ENCODE measurements at places on chromosomes 7 and 10.

DNA sequence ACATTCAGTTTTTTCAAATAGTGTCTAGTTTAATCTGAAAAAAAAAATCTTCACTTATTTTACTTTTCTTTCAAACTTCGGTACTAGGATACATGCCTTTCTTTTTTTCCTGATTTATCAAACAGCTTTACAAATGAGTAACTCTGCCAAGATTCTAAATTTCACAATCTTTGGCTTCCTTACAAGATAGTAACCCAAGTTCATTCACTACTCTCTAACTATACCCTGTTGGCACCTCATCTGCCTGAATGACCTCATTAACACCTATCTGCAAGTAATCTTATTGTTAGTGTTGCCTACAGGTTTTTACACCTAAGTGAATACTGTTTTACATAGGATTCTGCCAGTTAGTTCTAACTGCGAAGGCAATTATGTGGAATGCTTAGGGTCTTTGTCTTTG is 159.8 kb downstream of the FOXP2 start:
- no peak for DNase-seq

- no peak for DNase-seq
These were observed 563.3 kb downstream of the NRG3 start for GRCh38 chr10:82438277-82438676.

DNA sequence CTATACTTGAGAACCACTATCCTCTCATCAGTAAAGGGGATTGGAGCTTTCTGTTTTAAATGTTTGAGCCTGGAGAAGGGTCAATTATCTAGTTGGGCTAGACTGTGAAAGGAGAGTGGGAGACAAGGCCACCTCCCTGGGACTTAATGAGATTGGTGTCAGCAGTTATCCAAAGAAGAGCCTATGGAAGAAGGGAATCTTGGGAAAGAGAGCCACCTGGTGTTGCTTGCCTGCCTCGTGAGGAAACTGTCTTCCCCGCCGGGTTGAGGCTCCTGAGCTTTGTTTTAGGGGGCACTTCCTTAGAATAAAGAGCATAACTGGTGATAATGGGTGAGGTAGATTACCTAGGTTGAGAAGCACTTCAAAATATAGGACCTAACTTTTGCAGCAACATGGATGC is 32.0 kb upstream of the ABCB4 start:
- DNase-seq, result no peak

DNA sequence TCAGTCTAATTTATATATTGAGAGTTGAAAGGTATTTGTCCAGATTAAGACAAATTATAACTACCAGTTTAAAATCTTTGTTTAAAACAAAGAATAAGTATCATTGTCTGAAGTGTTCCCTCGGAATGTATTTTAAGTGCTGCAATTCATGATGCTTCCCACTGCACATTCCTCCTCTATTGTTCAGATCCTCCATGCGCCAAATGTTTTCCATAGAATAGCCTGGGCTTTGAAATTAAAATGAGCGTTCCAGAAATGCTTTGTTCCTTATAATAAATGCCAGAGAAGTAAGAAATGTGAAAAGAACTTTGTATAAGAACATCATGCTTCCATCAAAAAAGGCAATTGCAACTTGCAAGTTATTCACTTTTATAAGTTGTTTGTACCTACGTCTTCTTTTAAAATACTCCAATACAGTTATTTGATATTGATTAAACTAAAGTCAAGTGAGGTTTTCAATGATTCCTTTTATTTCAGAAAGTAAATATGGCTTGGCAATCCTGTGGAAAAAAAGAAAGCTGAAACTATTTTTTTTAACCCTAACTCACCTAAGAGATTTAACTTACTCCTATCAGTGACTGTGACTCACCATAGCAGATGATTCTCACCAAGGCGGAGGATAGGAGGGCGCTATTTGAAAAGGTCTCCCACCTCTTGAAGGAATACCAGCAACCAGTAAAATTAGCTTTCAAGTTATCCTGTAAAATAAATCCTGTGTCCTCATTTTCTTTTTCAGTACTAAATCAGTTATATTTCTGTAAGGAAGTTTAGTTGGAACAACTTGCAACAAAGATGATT is 85.8 kb downstream of the CTNNA3 start:
- no peak for DNase-seq

GRCh38 chr7:77813180-77813579 is 14.6 kb downstream of the PHTF2 start:
- DNase-seq, result no peak

DNA sequence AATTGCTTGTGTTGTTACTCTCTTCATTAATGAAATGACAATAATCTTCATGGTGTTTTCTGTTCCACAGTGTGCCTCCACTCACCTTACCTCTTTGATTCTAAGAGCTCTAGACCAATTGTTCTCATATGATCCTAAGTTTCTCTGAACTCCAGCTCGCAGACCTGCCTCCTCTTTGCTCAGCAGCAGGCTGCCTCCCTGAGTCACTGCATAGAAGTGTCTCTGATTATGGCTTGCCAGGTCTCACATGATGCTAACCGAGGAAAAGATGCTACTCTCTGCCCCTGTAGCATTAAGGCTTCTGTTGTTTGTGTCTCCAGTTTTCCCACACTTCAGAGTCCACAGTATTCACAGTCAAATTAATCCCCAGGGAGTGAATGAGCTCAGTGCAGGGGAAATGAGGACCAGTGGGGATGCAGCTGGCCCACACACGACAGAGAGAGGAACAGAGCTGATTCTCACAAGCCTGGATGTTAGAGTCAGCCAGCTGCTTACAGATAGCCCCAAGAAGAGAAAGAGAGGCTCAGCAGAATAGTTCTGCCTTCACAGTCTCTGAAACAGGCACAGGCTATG is 145.9 kb upstream of the EGR2 start:
- DNase-seq, result no peak

DNA sequence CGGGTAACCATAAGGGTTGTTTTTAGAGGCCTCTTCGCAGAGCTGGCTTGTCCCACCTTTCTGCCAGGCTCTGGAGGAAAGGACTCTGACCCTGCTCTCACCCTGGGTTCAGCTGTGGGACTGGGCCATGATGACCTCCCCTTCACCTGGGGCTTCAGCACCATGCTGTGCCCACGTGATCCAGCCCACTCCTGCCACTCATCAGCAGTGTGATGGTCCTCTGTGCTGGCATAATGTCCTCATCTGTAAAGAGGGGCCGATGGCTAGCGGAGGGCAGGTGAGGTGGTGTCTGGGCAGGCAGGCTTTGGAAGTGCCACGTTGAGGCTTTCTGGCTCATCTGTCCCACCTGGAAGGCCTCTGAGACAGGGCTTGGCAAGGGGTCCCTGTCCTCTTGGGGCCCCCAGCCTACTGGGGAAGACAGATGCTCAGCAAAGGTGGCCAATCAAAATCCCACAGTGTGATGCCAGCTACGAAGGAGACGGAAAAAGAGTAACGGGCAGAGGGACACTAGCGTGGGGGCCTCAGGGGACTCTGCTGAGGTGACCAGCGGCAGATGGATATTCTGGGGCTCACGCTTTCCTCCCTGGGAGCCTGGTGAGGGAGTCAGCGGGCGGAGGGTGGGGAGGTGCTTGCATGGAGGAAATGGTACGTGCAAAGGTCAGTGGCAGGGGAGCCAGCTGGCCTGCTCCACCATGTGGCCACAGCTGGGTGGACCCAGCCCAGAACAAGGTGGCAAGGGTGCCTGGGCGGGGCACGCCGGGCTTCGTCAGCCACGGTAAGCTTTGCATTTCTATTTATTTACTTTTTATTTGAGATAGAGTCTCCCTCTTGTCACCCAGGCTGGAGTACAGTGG is 5.4 kb downstream of the LRWD1 start:
- peak; percentile 90 for DNase-seq

DNA sequence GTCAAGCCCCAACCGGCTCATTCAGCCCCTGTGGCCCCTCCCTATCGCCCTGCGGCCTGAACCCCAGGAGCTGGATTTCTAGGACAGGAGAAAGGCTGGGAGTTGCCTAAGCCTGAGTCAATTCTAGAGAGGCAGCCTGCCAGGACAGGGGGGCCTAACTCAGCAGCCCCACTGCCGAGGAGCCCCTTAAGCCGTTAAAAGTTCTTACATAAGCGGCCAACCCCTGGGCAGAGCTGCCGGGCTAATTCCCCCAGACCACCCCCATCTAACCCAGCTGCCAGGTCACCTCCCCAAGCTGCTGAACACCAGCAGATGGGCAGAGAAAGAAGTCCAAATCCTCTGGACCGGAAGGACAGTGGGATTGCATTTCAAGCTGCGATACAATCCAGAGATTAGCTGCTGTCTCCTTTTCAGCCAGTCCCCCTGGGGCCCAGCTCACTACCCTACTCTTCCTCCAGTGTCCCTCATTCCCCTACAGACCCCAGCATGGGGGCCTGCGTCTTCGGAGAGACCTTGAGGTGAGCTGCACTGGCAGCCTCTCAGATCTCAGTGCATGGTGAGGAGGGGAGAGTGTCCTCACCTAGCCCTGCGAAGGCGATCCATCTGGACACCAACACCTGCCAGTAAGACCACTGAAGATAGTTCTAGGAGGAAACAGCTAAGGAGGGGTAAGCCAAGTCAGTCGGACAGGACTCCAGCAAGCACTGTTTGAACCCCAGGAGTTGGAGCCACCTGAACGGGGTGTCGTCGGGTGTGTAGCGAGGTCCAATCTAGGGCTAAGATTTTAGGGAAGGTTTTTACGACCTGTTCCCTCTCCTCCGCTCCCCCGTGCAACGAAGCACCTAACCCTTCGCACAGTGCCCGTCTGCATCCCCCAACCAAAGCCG is 830 bp downstream of the IMPDH1 start:
- DNase-seq, result no peak

GRCh38 chr7:101159696-101160674 is 5.4 kb downstream of the VGF start:
- no peak for DNase-seq

DNA sequence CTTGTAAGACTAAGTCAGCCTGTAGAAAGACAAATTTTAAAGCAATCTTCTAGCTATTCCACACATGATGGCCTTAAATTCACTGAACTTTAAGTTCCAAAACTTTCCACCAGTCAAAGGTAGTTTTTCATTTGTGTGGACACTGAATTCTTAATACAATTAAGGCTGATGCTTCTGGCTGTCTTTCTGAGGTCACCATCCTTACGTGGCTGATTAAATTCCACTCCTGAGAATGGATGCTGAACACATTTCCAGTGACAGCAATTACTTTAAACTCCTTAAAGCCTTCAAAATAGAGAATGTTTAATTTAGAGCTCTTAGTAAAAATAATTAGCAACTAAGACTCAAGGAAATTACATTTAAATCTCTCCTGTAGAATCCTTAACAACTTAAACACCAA is 142.6 kb upstream of the COL1A2 start:
- DNase-seq, result no peak
